Stimulated activated CD4-positive, alpha-beta T cell treated with anti-CD3 and anti-CD28 coated beads, Interleukin-1b, Interleukin-23, amount 100 ng/mL, for 1 hour (primary cell): ENCODE measurements at places on chromosomes 7 and 10.

DNA sequence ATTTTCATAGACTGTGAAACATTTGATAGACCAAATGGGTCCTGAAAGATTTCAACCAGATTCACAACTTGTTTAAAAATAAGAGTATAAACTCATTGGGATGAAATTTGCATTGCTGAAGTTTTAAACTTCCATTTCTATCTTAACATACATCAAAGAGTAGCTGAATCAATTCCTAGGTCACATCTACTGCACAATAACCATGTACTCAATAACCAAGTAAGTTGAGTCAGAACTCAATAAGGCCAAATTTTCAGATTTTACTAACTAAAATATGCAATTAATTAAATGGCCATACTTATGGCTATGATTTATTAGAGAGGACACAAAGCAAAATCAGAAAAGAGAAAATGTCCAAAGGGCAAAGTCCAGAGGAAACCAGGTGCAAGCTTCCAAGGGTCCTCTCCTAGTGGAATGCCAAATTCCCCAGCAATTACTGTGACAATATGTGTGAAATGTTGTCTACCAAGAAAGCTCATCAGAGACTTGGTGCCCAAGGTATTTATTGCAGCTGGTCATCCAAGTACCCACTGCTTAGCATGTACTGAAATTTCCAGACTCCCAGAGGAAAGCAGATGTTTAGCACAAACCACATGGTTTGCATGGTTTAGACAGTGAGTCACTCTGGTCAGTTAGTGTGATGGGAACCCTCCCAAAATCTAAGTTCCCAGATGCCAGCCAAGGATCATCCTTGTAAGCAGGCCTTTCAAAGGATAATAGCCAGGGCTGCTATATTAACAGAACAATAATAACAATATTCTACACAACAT is 238.9 kb downstream of the IPMK start:
- DNase-seq: no peak

DNA sequence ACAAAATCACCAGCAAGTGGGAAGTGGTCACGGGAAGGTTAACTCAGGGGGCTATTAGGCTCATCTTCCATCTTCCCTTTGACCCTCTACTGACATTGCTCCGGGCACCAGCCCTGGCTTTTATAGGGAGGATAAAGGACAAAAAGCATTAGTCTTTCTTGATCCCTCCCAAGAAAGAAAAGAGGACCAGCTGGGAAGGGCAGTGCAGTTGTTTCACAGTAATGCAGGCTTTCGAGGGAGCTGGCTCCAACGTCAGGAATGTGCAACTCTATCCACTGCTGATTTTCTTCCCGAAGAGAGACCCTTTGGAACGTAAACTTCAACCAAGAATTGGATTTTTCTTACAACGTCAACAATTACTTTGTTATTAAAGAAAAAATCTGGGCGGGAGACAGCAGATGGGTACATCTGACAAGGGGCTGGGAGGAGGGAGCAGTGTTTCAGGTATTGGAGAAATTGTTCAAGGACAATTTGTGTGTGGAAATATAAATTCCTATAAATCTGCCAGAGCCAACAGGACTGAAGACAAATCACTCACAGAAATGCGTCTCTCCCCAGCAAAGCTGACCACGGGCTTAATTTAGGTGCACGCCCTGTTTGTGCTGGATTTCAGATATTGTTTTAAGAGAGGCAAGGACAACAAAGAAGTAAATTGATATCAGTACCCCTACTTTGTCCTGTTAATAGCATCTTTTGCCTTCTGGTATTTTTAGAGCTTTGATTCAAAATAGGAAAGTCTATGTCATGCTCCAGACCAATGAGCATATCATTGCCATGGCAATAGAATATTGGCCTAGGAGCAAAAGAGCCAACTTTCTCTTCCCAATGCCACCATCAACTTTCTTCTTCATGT is 23.4 kb upstream of the ARID5B start:
- DNase-seq: no peak

DNA sequence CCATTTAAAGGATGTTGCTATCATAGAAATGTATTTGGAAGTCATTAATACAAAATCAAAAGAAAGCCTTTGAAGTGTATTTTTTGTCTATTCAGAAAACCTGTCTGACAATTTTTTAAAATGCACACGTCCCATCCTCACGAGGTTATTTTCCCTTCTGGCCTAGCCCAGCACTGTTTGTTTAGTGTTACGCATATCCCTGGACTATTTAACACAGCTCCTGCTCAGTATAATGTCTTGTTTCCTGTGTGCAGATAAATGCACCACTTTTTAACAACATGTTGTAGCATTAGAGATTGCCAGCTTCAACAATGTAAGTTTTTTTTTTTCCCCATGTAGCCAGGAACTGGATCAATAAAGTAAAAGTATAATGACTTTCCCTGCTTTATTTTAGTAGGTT is 102.6 kb upstream of the SFMBT2 start:
- DNase-seq: no peak

DNA sequence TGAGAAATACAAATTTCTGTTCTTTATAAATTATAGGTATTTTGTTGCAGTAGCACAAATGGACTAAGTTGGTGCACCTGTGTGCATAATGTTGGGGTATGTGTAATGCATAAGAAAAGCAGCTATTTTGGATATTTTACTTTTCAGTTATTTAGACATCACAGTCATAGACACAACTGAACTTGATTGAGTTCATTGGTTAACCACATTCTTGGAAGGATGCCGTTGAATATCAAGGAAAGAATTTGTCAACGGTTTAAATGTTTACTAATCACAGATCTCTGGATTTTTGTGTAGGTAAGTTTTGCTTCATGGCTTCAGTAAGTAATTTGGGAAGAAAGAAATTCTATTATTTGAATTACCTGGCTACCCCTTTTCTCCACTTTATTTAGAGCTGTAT is 4.1 kb downstream of the OTUD1 start:
- no peak for DNase-seq

DNA sequence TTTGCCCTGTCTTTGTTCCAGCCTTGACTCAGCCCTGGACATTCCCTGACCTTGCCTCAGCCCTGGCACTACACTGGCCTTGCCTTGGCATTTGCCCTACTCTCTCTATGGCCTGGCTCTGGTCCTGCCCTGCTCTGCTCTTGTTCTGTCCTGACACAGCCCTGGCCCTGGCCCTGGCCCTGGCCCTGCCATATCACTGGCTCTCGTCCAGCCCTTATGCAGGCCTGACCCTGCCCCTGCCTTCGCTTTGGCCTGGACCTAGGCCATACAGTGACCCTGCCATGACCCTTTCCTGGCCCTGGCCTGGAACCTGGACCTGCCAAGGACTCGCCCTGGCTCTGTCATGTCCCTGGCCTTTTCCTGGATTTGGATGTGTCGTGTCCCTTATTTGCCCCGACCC is 646.0 kb downstream of the ZNF37A start:
- no peak for DNase-seq

DNA sequence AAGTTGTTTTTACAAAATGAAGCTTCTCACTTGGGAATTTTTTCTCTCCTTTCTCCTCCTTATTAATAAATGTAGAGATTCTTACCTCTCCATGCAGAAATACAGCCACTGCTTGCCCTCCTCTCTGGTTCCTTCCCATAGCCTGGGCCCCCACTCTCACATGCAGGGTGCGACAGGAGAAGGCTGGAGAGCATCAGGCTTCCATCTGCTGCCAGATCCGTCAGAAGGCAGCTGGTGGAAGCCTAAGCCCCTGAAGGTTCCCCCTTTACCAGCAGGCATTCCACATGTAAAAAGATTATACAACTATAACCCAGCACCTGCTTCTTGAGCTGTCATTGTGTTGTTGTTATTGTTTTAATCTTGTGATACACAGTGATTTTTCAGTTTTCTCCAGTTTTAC is 314.2 kb downstream of the LHFPL3 start:
- no peak for DNase-seq

DNA sequence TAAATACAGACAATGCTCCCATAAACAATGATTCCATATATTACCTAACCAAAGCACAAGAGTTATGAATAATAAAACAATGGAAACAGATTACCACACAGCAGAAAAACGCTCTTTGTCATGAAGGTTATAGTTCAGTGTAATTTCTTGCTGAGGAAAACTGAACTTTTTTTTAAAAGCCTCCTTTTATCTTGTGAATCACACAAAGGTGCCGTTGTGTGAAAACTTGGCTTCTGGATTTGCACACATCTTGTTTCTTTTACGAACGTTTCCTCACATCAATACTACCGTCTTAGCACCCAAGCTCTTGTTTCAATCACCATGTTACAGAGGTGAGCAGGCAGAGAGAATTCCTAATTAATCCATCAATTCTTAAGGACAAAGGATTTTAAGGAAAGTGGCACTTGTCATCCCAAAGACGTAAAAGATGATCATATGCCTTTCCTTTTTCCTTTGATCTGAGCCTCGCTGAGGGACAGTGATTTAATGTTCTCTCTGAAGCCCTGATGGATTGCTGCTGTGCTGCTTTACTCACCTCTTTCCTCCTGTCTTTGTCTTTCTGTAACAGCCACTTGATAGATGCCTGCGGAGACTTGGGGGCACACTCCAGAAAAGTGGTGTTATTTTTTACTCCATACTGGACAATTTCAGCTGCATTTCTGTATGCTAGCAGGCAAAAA is 110.1 kb downstream of the CD36 start:
- no peak for DNase-seq

DNA sequence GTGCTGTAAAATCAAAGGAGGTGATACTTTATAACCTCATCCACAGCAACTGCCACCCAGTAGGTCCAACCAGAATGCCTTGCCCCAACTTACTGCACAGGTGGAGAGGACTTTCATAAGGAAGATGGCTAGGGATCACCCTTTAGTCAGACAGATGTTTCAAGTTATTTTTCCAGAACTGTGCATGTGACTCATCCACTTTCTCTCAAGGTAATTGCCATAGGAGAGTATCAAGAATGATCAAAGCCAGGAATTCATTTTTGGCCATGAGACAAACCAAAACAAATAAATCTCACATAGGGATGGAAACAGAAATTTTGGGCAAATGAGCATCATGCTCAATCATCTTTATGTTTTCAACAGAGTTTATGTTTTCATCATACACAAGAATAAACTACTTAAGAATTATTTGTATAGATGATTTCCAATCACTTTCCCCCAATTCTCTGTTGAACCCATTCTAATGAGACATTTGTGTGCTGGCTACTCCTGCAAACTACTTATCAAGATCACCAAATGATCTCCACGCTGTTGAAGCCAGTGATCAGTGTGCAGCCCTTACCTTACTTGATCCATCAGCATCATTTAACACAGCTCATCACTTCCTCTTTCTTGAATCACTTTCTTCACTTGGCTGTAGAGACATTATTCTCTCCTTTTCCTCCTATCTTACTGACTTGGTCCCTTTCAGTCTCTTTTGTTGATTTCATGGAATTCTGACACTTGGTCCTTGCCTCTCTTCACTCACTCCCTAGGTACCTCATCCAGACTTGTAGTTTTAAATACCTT is 74.0 kb downstream of the SLC16A9 start:
- DNase-seq: no peak

- DNase-seq: no peak
These were observed 49.5 kb upstream of the SAMD8 start for GRCh38 chr10:75061709-75062505.

GRCh38 chr7:7562736-7563135 is 3.9 kb upstream of the MIOS start:
- no peak for DNase-seq

DNA sequence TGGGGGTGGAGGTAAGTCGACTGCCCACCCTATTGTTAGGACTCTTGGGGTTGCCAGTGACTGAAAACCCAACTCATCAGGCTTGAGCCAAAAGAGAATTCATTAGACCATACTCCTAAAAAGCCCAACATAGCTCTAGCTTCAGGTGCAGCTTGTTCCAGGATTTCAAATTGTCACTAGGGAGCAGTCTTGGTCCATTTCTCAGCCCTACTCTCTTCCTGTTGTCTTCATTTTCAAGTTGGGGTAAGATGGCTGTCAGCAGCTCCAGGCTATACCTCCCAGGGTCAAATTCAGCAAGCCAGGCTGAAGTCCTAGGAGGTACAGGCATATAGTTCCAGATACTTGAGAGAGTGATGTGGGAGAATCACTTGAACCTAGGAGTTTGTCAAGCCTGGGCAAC is 14.9 kb upstream of the COL13A1 start:
- DNase-seq: no peak

GRCh38 chr7:43528576-43529354 is 54.1 kb upstream of the STK17A start:
- no peak for DNase-seq

- no peak for DNase-seq
These were observed 269.3 kb downstream of the PPP1R3A start for GRCh38 chr7:113649556-113649955.

DNA sequence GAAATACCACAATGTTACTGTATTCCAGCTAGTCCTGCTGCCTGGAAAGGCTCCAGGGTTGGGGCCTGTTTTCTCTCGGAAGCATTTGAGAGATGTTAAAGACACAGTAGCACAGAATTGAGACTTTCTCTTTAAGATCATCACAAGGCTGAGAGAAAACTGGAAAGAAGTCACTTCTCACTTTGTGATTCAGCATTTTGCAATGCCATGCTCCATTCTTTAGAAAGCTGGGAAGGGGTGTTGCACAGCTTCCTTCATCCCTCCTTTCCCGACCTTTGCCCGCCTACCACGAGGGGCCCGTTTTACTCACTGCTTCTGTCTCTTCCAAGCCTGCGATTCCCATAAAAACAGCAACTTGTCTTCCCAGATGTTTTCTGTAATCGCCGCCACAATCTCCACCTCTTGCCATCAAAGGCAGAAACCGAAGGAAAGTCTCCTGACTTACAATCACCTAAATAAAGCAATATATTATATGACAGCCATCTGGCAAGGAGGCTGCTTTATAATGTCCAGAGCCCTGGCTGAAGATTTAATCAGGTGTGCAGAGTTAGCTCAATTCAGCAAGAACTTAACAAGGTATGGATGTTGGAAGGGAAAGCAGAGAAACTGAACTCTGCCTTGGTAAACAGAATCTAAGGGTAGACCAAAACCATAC is 18.9 kb downstream of the NOD1 start:
- no peak for DNase-seq

DNA sequence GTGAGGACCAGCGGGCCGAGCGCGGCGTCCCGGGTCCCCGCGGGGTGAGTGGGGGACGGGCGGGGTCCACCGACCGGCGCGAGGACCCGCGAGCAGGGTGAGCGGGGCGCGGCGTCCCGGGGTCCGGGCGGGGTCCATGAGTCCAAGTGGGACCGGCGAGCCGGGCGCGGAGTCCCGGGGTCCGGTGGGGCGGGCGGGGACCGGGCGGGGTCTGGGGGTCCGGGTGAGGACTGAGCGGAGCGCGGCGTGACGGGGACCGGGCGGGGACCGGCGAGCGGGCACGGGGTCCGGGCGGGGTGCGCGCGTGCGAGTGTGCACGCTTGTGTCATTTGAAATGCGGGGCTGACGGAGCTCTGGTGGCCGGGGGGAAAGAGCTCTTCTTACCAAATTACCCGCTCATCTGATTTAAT is 765 bp downstream of the CELF2 start:
- no peak for DNase-seq

- DNase-seq: no peak
These were observed 484 bp downstream of the ZNF438 start for GRCh38 chr10:31031205-31031557.

DNA sequence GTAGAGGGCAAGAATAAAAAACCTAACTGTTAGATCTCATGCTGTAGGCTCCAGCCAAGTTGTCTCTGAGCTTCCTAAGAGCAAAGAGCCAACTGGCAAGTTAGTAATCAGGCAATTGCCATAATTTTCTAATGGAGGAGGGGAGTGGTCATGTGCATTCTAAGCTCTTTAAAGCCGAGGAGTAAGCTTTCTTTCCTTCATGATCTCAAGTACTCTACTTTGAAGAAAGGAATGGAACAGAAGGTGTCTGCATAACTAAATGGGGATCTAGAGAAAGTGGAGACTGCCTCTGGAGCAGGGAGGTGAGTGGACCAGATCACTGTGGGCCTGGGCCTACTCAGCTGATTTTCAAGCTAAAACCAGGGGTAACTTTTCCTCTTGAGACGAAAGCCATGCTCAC is 37.7 kb upstream of the TOMM7 start:
- DNase-seq: no peak
